Astrocyte of the cerebellum (primary cell): ENCODE measurements at places on chromosomes 3 and 15.

GRCh38 chr3:9007928-9008327 is 44.7 kb upstream of the RAD18 start:
- no peak for DNase-seq

- DNase-seq, result no peak
These were observed 188.1 kb upstream of the NSMCE3 start for GRCh38 chr15:29457729-29458128.

DNA sequence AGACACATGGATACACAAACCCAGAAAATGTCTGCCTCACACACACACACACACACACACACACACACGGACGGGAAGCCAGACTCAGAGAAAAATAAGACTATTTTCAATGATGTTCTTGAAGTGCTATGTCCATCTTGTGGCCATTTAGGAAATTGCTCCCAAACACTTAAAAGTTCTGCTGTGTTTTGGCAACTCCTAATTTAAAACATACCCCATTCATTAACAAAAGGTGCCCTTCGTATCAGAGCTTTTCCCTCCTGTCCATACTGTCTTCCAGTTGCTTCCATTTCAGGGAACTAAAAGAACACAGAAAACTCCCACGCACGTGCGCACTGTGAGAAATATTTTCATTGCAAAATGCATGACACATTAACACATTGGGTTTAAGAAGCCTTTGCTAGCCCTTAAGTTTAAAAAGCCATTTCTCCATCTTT is 44.6 kb downstream of the SLC12A1 start:
- peak; percentile 77 for DNase-seq

- DNase-seq, result no peak
These were observed 406.8 kb downstream of the SHQ1 start for GRCh38 chr3:72441284-72441994.

- DNase-seq, result peak; percentile 76
These were observed 110.2 kb downstream of the NR1I2 start for GRCh38 chr3:119891944-119892721.

GRCh38 chr3:140068494-140069017 is 133.6 kb downstream of the CLSTN2 start:
- no peak for DNase-seq

DNA sequence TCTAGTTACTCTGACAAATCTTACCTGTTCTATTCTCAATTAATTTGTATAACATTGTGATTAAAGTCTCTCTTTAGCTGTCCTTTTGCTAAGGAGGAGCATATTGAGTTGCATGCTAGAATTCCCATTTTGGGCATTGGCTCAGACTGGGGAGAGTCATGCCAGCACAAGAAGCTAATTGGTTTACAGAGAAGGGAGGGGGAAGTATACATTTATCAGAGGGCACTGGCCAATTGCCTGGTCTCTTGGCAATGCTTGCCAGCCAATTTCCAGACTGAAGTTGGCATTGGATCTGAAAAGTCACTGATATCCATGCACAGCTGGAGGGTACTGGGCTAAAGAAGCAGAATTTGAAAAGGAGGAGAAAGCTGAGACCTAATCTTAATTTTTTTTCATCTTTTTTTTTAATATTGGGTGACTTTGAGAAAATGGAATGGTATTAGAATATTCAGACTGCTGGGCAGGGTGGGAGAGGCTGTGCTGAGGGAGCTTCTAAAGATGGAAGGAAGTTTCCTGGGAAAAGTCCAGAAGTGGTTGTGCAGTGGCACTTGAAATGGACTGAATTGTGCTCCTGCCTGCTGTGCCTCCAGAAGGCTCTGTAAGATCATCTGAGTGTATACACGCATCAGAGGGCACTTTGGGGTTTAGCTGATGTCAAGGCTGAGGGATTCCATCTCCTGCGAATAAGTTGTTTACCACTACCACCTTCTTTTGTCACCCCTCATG is 365.2 kb upstream of the DPH6 start:
- DNase-seq, result no peak

DNA sequence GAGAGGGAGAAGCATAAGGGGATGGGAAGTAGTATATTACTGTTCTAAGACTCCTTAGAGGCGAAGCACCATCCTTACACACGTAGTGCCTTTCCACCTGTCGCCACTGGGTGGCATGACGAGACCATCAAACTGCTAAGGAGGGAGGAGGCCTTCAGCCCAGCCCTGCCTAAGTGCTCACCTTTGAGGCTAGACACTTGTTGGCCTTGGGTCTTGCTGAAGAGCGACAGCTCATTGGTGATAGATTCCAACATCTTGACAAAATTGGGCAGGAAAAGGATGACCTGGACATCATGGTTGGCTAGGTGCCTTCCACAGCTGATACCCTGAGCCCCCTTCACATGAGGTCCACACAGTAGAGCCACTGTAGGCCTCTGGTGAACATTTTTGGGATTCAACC is 19.6 kb downstream of the CLK3 start:
- no peak for DNase-seq

- DNase-seq, result no peak
These were observed 440.0 kb upstream of the PROK2 start for GRCh38 chr3:72224804-72225509.

DNA sequence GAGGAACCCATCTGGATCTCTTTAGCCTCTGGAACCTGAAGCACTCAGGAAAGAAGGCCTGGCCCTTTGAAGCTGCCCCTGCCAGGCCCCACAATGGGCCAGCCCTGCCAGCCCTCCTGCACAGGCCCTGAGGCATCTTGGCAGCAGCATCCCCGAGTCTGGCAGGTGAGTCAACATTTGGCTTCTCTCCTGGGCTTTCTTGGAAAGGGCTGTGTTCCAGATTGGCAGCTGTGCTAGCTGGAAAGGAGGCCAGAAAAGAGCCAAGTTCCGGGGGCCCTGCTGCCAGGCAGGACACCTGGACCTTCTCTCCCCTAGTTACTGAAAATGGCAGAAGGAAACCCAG is 187.2 kb downstream of the SHQ1 start:
- DNase-seq, result peak; percentile 81

DNA sequence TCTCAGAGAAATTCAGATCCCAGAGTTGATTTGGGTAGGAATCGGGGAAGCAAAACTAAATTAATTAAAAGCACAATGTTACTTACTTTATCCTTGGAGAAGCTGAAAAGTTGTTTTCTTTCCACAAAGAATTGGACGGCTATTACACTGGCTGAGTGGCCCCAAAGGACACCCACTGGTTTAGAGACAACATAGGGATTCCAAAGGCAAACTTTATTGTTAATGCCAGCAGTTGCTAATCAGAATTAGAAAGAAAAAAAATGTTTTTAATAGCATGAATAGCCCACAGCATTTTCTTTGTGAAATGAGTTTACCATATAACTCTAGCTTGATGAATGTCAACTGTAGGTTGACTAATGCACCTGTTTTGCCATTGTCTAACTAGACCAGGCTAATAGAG is 51.7 kb downstream of the WDR49 start:
- no peak for DNase-seq

DNA sequence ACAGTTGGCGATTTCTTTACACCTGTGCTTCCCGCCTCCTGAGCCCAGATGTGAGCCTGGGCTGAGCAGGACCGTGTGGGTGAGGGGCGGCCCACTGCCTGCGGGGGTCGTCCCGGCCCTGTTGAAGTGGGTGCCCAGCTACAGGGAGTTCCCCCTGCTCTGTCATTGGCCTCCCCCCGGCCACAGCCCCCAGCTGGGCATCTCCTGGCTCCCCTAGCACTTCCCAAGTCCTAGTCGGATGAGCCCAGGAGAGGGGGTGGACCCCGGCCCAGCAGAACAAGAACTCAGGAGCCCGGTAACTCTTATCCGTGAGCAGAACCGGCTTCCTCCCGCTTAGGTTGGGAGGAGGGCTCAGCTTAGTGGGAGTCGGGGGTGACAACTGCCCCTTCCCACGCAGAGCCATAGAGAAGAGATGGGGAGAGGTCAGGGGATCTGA is 757 bp downstream of the PAQR5 start:
- no peak for DNase-seq

DNA sequence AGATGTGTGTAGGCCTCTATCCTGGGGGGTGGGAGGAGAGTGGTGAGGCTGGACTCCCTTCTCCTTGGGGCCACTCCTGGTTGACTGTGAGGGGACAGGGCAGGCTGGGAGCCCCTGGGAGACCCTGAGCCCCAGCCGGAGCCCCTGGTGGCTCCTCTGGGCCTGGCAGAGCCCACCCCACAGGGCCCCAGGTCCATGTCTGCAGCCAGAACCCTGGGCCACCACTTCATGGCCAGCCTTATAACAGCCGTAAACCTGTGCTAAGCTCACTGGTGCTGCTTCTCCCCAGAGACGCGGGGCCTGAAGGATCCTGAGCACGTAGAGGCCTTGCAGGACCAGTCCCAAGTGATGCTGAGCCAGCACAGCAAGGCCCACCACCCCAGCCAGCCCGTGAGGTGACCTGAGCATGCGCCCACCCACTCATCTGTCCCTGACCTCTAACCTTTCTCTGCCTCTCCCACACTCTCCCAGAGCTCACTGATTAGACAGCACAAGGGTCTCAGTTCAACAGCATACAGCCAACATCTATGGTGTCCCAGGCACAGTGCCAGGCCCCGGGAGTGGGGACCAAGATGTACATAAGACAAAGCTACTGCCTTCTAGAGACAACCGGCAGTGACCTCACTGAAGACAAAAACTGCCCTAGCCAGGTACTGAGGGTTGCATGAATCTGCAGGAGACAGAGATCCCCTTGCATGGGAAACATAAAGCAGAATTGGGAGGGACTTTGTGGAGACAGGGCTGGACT is 3.5 kb downstream of the NR2E3 start:
- no peak for DNase-seq

DNA sequence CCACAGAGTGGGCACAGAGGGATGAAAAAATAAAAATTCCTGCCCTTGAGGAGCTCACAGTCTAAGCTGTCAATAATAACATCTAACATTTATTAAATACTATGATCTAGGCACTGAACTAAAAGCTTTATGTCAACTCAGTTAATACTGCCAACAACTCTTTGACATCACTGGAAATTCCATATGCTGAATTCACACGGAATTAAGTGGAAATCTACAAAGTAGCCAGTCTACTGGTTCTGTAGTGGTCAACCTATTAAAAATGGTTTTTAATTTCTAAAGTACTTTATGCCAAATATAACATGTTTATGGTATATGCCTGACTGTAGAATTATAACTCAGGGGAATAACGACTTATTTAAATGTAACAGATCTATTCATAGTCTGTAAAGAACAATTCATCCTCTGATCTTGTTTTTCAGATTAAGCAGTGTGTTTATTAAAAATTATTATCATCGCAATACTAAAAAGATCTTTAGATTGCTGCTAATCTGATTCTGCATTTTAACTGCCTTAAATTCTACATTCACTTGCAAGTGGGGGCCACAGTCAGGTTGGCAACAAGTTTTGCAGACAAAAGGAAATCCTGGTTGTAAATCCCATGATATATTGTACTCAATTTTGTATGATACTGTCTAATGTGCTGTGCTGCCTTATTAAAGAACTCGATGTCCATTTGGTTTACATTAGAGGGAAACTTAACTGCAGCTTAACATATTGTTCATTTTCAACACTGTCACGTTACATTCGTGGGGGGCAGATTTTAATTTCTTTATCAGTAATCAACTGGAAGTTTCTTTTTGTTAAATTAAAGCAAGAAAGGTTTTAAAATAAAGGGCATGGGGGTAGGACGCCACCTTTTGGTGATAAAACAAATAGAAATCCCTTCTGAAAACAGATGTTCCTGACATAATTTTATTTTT is 2.6 kb upstream of the FOXP1 start:
- DNase-seq, result no peak

DNA sequence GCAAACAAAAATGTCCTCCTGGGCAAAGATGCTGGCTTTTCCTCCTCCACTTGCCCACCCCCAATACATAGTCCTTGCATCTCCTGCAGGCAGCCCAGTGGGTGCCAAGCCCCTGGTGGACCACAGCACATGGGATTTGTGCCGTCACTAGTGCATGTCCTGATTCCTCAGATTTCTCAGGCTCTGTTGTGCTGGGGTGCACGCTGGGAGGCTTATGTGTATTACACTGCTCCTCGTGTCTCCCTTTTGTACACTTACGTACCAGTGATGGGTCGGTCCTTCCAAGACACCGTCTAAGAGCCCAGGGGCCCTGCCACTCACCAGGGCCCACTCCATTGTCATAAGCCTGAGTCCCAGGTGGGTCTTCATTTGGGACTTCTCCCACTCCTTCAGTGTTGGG is 70.1 kb downstream of the PLXNA1 start:
- DNase-seq, result no peak

DNA sequence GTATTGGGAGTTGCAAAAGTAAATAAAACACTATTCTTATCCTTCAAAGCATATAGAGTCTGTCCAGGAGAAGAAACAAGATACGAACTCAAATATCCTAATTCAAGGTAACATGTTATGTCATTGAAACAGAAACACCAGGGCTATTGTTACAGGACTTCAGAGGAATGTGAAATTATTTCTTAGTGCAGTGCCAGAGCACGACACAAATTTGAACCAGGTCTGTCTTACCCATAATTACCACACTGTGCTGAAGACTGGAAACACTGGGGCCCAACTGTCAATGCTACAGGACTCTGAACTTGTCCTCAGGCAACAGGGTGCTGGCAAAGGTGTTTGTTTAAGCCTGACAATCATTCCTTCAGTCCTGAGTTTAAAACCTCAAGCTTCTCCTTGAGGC is 633.6 kb upstream of the UBE2E2 start:
- no peak for DNase-seq

- DNase-seq, result no peak
These were observed 30.4 kb downstream of the ZNF662 start for GRCh38 chr3:42936157-42936981.

DNA sequence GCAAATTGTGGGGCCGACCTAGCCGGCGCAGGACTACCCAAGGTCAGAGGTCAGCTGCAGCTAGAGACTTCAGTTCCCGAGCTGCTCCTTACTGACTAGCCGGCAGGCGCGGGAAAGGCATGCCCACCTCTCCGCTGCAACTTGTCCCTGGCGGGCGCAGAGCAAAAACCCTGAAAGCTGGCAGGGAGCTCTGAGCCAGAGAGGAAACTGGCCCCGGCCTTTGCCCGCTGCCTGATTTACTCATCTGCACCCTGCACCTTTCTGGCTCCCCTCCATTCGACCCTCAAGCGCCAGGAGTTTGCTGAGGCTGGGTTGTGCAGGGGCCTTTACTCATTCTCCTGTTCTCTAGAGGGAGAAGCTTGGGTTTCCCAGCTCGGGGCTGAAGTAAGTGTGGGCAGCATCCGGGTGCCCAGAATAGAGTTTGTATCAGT is 1.5 kb downstream of the ZIC4 start:
- no peak for DNase-seq

DNA sequence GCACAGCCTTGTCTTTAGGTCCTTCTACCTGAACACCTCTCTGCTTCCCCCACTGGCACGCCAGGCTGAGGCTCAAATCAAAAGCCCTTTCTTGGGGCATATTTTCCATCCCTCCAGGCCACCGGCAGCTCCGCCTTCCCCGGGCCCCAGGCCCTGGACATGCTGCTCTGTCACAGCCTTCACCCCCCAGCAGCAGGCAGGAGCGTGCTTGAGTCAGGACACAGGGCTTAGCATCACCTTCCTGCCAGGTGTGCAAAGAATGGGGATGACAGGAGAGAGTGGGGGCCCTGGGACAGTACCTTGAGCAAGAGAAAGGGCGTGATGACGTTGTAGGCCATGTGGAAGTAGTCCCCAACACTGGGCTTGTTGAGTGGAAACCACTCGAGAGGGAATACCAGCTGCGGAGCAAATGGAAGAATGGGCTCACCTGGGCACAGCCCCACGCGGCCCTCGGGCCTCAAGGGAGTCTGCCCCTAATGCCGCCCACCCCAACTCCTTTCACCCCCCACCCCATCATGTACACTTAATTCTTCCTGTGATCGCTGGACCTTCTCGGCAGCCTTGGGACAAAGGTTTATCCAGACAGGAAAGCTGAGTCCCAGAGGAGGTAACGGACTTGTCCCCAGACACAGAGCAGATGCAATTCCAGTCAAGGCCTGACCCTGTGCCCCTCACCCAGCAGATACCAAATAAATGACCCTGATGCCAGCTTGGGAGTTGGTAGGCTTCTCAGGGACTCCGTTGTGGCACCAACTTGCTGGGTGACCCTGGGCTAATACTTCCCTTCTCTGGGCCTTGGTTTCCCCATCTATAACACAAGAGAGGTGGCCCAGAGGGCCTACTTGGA is 9.1 kb upstream of the CALML4 start:
- no peak for DNase-seq
